ENCODE measurements at places on chromosomes 5 and 9.

- DNase-seq: no peak
Observed at GRCh38 chr9:128304136-128304970, 17.9 kb downstream of the TRUB2 start.

GRCh38 chr5:80754900-80755299, 100.1 kb upstream of the DHFR start:
- no peak for DNase-seq

GRCh38 chr5:113663879-113664541, 150.5 kb downstream of the YTHDC2 start:
- no peak for DNase-seq

- no peak for DNase-seq
Observed at GRCh38 chr5:31638345-31638744, 586 bp upstream of the PDZD2 start.

DNA sequence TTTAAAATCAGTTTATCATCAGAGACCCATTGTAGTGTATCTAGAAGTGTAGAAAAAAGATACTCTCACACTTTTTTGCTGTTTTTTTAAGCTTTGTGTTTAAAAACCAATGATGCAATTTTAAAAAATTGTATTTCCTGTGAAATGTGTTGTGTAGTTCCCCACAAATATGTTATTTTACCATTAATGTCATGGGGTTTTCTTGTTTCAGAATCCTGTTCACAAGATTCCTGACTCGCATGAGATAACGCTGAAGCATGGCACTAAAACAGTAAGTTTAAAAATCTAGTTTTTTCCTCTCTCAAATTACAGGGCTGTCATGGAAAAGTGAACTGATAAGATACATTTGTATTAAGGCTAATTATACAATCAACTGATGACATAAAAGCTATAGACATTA, 58.6 kb downstream of the WDR70 start:
- no peak for DNase-seq

- DNase-seq: no peak
Observed at GRCh38 chr9:18002718-18003438, 424.0 kb downstream of the SH3GL2 start.

- no peak for DNase-seq
Observed at GRCh38 chr5:851553-851952, 767 bp upstream of the ZDHHC11 start.

GRCh38 chr9:95552814-95553546, 36.2 kb upstream of the PTCH1 start:
- DNase-seq: no peak

DNA sequence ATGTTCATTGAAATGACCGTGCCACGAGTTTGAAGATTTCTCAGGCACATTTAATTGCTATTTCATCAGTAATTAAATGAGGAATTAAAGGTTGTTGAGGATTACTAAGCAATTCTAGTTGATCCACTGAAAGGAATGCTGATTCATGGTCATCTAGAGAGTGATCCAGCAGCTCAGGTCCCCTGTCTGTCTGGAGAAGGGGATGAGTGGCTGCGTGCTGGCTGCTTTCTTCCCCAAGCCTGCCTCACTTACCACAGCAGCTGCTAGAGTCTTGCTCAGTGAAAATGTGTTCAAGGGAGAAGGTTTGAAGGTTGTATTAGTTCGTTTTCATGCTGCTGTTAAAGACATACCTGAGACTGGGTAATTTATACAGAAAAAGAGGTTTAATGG, 7.8 kb upstream of the TGFBI start:
- no peak for DNase-seq

DNA sequence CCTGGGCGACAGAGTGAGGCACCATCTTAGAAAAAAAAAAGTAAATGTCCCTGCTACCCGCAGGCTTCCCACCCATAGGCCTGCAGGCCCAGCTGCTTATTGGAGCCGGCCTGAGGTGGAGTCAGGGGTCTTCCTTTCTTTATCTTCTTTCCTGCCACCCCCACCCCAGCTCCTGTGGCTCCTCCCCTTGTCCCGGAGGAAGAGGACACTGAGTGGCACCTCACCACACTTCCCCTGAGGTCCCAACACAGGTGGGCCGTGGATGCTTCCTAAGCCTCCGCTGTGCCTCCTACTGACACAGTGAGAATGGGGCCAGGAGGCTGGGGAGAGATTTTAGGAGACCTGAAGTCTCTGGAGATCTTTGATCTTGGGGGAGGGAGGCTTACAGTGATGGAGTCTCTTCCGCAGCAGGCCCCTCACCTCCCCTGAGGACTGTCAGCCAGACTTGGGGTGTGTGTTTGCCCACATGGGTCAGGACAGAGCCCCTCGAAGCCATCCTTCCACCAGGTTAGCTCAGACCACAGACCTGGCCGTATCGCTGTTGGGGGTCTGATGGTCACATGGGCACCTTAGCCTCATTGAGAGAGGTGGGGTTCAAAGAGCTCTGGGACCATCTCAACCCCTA, 135.4 kb upstream of the IER5L start:
- DNase-seq: no peak

DNA sequence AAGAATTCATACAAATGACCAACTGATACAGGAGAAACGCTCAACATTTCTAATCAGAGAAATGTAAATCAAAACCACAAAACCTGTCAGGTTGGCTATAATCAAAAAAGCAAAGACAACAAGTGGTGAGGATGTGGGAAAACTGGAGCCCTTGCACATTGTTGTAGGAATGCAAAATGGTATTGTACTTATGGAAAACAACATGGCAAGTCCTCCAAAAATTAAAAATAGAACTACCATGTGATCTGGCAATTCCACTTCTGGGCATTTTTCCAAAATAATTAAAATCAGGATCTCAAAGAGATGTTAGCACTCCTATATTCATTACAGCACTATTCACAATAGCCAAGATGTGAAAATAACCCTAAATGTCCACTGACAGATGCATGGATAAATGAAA, 76.1 kb downstream of the FNIP1 start:
- DNase-seq: no peak

DNA sequence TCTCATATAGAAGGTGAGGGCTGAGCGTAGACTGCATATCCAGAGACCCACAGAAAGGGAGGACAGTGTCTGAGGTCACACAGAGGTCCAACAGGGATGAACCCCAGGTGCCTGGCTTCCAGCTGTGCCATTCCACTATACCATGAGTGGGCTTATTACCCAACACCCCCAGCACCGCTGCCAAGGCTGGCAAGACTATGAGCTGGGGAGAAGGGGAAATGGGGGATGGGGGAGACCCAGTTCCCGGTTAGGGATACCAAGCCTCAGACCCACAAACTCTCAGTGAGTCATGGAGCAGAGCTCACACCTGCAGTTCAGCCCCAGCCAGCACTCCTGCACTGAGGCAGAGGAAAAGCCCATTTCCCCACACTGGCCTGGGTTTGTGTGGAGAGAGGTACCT, 106.4 kb downstream of the PSD2 start:
- DNase-seq: no peak

DNA sequence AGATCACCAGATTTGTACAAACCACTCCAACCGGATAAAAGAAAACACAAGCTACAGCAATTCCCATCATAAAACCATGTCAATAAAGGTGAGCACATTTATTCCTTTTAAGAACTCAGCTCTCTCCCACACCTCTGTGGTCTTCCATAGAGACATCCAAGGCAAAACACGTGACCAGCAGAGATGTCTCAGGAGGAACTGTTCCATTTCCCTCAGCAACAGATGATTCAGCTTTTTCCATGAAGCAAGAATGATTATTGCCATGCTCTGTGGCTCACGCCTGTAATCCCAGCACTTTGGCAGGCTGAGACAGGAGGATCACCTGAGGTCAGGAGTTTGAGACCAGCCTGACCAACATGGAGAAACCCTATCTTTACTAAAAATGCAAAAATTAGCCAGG, 15.8 kb downstream of the GZMK start:
- no peak for DNase-seq

DNA sequence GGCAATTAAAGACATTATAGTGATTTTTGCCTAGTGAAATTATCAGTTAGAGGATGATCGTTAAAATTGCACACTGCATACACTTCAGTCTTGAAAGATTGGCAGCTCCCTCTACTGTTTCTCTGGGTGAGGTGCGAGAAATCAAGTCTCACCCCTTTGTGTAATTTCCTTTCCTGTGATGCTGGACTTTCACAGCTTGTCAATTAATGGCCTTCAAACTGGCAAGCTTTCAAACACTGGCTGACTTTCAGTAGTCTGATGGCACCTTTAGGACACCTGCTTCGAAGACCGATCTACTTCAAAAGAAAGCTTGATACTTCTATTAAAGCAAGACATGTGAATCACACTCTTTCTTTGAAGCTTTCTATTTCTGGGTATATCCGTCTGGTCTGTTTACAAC, 706.7 kb upstream of the PTPRD start:
- no peak for DNase-seq

GRCh38 chr5:142930395-142931110, 160.4 kb downstream of the ARHGAP26 start:
- DNase-seq: no peak

- DNase-seq: no peak
Observed at GRCh38 chr5:160769301-160769700, 82.7 kb downstream of the ATP10B start.

DNA sequence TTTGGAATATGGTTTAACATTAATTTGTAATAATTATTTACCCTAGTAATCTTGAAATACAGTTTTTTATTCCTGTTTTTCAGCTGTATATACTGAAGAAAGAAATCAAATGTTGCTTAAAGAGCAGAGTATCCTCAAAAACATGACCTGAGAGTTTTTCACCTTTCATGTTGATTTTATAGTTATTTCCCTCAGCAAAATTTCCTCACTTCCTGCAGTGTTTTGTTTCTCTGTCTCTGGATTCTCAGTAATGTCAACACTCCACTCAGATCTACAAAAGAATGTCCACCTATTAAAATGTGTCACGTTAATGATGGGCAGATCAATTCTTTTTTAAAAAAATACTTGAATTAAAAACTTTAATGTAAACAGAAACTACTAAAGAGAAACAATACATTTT, 398.3 kb downstream of the ANXA1 start:
- no peak for DNase-seq

DNA sequence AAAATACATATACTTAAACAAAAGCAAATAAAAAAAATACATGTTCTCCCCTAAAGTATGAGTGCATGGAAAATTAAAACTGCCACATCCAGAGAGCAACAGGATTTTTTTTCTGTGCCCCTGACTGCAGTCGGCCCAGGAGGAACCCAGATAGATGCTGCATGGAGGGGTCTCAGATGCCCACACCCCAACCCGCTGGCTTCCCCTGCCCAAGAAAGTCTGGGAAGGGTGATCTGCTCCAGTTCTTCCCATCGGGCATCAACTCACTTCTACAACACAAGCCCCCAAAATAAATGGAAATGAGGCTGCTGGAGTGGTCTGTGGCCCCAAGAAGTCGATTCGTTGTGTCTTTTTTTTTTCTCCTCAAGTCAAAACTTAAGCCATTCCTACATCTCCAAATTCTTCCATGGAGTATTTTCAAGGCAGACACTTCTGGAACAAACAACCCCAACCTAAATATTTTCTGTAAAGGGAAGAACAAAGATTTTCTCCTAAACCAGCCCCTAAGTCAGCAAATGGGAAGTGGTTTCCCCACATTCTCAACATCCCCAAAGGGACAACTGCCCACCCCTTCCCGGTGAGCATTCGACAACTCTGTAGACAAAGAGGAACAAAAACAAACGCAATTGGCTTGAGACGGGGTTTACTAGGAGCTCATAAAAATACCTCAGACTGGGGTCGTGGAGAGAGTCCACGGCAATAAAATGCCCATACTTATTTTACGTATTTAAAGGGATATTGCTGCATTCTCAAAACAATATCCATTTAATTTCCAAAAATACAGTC, 46.7 kb downstream of the ROR2 start:
- DNase-seq: no peak

GRCh38 chr9:106752581-106752980, 110.4 kb upstream of the ZNF462 start:
- no peak for DNase-seq

DNA sequence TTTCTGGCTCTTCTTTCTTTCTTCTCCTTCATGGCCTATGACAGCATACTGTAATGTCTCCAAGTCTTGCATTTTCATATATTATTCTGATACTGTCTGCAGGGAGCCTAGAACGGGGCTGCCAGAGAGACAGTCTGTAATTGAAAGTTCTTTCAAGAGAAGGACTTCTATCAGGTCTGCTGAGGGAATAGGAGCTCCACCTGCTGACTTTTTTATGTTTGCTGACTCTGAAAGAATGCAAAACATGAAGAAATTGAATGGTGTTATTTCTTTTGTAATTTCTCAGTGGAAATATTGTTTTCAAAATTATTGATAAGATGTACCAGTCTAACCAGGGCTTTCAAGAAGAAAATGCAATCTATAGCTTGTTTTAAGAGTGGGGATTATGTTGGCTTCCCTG, 121.9 kb upstream of the RFX3 start:
- no peak for DNase-seq

GRCh38 chr9:136762915-136763648, 1.2 kb downstream of the LCN15 start:
- DNase-seq: no peak

GRCh38 chr5:39780347-39780746, 355.6 kb upstream of the DAB2 start:
- DNase-seq: no peak

DNA sequence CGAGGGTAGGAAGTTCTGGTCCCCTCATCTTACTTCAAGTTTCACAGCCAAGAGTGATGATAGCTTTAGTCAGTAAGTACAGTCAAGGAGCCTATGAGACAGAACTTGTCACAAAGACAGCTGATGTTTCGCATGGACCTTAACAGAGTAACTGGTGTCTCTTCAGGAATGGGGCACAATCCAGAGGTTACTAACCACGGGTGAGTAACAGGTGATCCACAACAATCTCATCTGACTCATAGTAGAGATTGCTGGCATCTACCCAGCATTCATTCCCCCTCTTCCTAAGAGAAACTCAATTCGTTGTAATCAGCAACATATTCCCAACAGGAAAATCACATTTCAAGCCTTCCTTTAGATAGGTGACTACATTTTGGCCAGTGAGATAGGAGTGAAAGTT, 126.7 kb downstream of the SNX18 start:
- DNase-seq: no peak

DNA sequence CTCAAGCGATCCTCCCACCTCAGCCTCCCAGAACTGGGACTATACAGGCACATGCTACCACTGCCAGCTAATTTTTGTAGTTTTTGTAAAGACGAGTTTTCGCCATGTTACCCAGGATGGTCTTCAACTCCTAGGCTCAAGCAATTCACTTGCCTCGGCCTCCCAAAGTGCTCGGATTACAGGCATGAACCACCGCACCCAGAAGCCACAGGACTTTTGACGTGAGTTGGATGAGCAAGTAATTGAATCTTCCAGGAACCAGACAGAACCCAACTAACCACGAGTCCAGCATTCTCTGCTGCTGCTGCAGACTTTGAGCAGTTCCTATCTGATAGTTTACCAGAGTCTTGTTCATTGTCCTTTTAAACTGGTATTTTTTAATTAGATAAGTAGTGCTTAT, 9.6 kb upstream of the ATP6V0E1 start:
- no peak for DNase-seq

- no peak for DNase-seq
Observed at GRCh38 chr9:70392189-70392588, 22.3 kb downstream of the KLF9 start.

DNA sequence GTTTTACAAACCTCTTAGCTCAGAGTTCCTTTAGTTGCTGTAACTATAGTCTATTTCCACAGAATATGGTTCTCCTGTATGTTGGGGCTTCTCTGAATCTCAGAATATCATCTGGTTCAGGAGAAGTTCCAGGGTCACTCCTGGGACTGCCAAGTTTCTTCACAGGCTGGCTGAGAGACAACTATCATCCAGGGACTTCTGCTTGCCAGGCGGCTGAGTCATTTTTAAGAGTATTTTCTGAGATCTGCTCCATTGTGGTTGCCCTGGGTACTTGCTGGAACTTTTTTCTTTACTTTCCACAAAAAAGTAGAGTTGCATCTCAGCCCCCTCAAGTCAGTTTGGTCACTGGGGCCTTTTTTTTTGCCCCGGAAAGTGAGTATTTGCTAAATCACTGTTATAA, 566.5 kb downstream of the LRRC70 start:
- DNase-seq: no peak
